Activated CD4-positive, CD25-positive, alpha-beta regulatory T cell treated with anti-CD3 and anti-CD28 coated beads, Interleukin-2, amount 50 U/mL, for 24 hours (primary cell): ENCODE measurements at places on chromosomes 3 and 15.

DNA sequence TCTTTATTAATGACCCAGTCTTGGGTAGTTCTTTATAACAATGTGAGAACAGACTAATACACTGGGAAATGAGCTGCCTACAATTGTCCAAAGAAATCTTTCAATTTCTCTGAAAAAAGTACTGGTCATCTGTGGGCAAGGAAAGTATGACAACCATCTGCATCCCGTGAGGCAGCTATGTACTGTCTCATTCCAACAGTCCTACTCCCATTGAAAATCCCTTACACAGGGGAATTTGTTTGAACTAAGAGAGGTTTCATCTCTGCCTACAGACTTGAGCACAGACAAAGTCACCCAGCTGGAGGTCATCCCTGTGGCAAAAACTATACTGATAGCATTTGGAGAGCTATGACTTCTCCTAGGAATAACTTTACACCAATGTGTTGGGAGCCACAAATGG, 27.1 kb downstream of the SHC4 start:
- ATAC-seq = no peak

DNA sequence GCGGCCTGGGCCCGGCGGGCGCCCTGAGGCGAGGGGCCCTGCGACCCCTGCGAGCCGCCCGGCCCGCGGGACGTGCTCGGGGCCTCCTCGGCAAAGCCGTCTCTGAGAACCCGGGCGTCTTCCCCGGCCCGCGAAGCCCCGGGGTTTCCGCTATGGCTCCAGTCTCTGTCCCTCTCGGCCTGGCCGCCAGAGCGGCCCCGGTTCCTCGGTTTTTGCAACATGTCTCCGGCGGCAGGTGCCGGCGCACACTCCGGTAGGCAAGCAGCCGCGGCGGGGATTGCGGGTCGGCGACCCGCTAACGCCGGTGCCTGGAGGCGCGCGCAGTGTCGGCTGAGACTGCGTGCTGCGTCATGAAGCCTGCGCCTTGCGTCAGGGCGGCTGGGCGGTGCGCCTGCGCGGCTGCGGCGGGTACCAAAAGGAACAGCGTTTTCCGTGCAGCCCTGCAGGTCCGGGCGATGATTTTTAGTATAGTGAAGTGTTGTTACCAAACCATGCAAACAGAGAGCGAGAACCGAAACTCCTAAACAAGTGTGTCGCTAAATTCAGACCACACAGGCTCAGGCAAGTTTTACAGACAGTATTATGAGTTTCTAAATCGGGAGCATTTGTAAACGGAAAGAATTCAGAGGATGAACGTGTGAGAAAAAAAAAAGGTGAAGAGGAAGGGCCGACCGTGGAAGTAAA, at the start of gene NSMCE3:
Gene NSMCE3 (minus strand): TSS at position 338 of the 684 bp plus-strand sequence. CDS start 117 bp downstream, at position 221.
- peak; percentile 94 for ATAC-seq

- no peak for ATAC-seq
Observed at GRCh38 chr15:43210807-43211206, 10.0 kb downstream of the EPB42 start.

- ATAC-seq = no peak
Observed at GRCh38 chr3:11944052-11944673, 60.0 kb upstream of the SYN2 start.

- ATAC-seq = peak; percentile 12
Observed at GRCh38 chr3:100401674-100402041, 319 bp downstream of the LNP1 start.

DNA sequence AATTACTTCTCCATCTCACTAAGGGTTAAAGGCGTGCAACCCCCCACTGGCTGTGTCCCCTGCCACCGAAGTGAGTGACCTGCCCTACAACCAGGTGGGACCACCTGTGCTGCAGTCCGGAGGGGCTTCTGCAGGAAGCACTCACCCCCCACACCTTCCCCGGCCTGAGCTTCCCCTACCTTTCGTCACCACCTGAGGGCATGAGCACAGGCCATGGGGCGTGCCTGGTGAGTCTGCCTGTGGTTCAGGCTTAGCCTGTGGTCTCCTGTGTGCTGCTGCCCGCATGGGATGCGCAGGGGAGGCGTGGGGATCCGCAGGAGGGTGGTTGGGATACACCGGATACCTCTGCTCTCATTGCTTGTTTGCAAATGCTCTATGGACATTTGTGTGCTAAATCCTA, 46.0 kb downstream of the KLHL25 start:
- ATAC-seq = no peak

GRCh38 chr3:50333744-50334328, 5.8 kb upstream of the TUSC2 start:
- no peak for ATAC-seq

DNA sequence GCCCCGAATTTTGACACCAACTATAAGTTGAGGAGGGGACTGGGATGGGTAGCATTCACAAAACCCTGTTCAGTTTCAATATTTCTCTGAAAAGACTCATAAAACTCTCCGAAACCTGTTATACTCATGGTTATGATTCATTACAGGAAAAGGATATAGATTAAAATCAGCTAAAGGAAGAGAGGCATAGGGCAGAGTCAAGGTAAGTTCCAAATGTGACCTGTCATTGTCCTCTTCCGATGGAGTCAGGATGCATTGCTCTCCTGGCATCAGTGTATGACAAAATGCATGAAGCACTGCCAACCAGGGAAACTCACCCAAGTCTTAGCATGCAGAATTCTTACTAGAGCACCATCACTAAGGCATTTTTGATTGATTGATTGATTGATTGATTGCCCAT, 525.0 kb upstream of the NAALADL2 start:
- no peak for ATAC-seq

DNA sequence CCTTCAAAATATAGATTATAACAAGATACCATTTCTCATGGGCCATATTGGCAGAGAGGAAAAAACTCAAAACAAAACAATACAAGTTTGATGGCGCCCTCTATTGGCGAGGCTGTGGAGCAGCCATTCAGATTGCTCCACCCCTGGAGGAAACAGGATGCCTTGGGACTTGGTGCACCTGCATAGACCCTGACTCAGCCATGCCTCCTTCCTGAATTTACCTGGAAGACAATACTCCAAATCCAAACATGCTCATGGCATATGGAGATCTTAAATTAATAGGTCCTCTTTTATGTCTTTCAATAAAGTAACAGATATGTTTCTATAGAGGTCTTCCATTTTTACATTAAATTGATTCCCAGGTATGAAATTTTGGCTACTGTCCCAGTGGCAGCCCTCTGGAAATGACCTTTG, 90.0 kb downstream of the APBA2 start:
- ATAC-seq = peak; percentile 38

DNA sequence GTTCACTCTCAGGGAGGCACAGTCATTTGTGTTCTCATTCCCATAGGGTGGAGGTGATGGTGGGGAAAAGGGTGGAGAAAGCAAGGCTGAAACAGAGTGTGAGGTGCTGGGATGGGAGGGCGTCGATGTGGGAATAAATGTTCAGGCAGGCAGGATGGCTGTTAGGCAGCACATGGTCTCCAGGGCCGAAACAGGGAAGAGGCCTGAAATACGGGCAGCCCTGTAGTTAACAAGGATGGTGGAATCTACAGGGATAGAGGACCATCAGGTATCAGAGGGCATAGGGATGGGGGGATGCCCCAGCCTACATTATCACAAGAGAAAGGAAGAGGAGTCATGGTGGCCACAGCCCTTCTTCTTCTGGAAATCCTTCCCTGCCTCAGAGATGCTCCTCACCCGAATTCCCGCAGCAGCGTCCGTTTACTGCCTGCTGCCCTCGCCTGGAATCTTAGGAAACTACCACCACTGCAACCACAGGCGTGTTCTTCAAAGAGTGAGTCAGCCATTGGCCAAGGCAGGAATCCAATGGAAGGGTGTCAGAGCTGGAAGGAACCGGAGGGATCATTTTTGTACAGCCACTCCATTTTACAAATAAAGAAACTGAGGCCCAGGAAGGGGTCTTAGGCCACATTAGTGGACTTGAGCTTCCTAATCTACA, 49.7 kb upstream of the POMGNT2 start:
- ATAC-seq = no peak

DNA sequence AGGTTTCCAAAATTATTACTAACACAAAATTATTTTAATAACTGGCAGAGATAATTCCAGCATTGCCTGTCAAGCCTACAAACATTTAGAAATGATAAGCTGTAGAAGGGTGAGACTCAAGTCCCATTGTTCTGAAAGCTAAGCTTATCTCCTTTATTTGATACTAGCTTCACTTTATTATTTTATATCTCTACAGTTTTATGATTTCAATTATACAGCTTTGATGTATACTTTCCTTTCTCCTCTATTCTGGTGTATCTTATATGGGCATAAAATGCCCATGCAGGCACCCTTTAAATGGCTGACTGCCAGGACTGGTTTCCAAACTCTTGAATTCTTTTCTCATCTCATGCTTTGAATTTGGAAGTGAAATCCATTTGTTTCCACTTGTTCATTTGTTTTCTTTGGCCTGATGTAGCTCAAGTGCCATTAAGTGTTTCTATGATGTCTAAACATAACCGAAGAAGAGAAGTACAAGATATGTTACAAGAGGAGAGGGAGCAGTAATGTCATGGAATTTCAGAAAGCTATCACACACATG, 372.1 kb upstream of the ARHGEF26 start:
- no peak for ATAC-seq

GRCh38 chr3:66353530-66353929, 132.7 kb downstream of the SLC25A26 start:
- ATAC-seq = no peak

DNA sequence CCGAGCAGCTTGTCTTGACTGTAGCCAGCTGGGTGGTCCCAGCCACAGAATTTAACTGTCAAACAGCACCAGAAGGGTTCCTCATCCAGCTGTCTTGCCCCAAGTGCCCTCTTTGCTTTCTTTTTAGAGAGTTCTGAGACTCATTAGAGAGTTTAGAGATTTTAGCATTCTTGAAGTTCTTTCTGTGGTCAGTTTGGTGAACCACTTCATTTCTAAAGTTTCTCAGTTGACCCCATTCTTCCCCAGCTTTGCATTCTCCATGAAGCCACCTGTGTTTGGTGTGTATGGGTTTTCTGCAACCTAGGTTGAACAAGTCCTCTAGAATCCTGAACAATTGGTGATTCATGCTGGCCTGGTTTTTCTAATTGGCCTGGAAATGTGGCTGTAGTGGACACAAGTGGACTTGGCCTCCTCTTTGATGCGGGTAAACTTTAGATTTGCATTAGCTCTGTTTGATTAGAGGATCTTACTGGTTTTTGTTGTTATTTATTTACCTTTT, 33.7 kb downstream of the FLNB start:
- peak; percentile 24 for ATAC-seq

DNA sequence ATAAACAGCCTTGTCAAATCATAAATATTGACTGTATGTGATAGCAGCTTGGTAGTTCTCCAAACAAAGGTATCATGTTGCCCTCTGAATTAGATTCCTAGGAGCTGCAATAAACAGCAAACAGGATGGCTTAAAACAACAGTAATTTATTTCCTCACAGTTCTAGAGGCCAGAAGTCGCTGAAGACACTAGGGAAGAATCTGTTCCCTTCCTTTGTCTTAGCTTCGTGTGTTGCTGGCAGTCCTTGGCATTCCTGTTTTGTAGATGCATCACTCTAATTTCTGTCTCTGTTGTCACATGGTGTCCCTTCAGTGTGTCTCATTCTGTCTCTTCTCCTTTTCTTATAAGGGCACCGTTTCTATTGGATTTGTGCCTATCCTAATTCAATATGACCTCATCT, 679.3 kb downstream of the OTOL1 start:
- ATAC-seq = no peak

DNA sequence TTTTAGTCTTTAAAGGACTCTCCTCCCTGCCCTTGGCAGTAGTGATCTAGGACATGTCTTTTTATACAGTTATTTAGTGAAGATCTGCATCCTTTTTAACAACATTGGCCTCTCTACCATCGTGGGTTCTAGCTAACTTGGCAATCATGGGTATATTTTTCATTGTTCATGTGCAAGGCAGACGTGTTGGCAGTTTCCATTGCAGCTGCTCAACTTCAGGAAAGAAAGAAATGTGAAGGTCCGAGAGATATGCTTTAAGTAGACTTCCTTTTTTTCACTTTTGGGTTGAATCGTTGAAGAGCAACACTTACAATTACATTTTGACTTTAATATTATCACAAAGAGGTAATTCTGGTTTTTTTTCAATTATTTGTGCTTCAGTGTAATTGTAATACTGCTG, 172.6 kb downstream of the SATB1 start:
- ATAC-seq = no peak

- ATAC-seq = no peak
Observed at GRCh38 chr3:64111872-64112271, 88.6 kb upstream of the PSMD6 start.

DNA sequence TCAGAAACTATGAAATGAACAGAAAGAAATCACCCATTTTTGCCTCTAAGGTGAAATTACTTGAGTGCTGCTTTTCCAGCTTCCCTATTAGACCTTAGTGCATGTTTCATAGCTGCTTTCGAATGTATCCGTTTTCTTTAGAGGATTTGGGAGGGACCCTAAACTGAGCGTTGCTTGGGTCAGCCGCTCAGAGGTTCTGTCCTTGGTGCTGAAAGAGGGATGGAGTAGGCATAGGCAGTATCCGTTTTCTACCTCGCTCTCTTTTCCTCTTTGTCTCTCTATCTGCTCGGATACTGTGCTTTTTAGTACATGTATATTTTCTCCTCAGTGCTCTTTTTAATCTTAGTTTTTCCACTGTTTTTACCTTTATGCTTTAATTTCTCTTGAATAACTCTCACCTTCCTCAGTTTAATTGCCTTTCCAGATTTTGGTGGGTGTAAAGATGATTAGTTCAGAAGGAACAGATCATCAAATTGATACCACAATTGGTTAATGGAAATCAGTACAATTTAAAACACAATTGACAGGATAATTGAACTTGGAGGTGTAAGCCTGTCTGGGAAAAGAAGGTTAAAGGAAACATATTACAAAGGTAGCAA, at the start of gene DRD3:
Gene DRD3 (minus strand): TSS at position 283 of the 599 bp plus-strand sequence. CDS start 7,060 bp downstream, outside the sequence.
- no peak for ATAC-seq

DNA sequence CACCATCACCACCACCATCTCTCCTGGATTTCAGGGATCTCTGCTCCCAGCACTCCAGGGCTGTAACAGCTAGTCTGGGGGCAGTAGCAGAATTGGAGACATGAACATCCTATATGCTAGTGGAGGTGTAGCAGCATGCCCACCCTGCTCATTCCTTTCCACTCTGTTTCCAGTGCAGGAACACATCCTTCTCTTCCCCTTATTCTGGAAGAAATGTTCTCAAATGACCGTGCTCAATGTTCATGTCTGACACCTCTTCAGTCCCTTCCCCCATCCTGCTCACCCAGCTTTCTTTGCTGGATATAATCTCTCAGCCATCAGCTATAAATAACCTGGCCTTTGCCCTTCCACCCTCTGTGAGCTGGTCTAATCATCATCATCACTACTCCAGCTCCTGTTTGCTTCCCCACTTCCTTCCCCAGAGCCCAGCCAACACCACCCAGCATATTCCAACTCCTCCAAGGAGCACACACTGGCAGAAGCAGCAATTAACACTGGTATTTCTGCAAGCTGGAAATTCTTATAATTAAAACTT, 31.1 kb downstream of the DCLK3 start:
- ATAC-seq = no peak

DNA sequence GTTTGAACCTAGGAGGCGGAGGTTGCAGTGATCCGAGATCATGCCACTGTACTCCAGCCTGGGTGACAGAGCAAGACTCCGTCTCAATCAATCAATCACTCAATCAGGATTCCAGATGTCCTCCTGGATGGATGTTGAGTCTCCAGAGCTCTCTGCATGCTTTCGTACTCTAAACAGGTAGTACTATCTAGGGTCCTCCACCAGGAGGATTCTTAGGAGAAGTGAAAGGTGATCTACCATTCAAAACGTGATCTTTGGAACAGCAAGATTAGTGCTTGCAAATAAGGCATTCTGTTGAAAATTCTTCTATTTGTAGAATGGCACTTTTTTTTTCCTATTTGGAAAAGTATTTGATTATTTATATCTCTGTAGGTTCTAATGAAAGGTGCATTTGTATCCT, 34.3 kb downstream of the CNOT10 start:
- ATAC-seq = no peak
